ENCODE measurements at places on chromosomes 4 and X. TPM values are rescaled to one million over a fixed set of nuclear protein-coding genes. Genes with fewer than 3 reads are reported as not detected.

GRCh38 chrX:46681849-46682248 lies 77.1 kb downstream of the SLC9A7 start:
- no peak for DNase-seq

DNA sequence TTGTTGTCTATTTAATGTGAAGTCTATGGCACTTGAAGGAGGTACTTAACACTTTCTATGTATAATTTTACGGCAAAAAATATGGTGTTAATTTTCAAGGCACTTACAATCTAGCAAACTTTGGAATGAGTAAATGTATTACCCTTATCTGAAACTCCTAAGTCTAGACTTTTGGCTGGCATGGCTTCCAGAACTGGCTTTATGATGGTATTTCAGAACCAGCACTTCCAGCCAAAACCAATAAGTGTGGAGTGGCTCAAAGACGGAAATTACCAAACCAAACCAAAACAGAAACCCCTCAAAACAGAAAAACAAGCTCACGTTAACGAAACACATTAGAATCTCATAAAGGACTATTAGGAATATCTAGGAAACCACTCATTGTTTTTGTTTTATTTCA lies 205.6 kb upstream of the HAND2 start:
- no peak for DNase-seq

- DNase-seq, result no peak
These were observed 1.7 kb upstream of the IQSEC2 start for GRCh38 chrX:53283099-53283498.

- DNase-seq, result no peak
These were observed 42.5 kb downstream of the UNC5C start for GRCh38 chr4:95506264-95506663.

DNA sequence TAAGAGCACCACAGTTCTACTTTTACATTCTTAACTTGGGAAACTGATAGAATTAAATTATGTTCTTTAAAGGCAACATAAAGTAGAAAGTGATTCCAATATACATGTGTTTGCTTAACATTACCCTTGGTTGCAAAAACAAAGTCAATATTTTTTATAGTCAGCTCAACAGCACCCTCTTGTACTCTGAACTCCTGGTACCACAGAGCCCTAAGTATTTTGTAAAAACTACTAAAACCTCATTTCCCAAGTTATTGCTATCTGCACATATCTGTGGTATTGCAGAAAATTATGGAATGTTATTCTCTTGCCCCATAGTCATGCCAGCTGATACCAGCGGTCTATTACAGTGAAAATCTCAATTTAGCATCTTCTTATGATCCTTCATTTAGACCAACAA lies 2.9 kb downstream of the KIF4A start:
- DNase-seq, result no peak

GRCh38 chr4:108129196-108129595 lies 39.5 kb downstream of the LEF1 start:
- DNase-seq, result no peak

DNA sequence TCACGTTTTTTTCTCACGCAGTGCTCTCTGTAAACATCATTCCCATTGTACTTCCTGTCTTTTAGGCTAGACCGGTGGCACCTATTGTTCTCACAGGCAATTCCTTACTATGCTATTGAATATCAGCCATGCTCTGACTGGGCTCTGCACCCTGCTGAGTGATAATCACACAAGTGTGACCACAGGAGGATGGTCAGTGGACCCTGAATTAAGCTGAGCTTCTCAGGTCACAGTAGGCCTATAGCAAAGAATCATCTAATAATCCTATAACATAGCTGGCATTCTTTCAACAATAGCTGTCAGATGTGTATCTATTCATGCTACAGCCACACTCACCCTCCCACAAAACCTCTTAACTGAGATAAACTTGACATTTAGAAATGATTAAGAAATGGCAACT lies 2399.8 kb upstream of the TENM3 start:
- no peak for DNase-seq

LGI2 gene
- total RNA-seq, result 1.2 TPM
